Thymus (tissue), 14 donors: ENCODE measurements at places on chromosomes 1 and 21. TPM values are rescaled to one million over a fixed set of nuclear protein-coding genes. Genes with fewer than 3 reads are reported as not detected.

DNA sequence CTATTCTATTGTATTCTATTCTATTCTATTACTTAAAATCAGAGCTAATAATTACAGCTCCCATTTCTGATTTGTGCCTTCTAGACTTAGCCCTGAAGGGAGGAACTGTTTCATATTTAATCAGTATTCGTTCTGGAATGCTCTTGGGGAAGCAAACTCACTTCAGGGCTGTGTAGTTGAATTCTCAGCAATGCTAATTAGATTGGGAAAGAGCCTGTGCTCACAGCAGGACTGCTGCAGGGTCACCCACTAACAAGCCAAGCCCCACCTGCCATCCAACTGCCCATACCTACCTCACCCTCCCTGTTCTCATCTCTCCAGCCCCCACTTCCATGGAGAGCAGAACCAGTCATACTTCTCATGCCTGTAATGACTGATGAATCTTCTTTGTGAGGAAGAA lies 464.2 kb downstream of the PTPRU start:
- DNase-seq = no peak

DNA sequence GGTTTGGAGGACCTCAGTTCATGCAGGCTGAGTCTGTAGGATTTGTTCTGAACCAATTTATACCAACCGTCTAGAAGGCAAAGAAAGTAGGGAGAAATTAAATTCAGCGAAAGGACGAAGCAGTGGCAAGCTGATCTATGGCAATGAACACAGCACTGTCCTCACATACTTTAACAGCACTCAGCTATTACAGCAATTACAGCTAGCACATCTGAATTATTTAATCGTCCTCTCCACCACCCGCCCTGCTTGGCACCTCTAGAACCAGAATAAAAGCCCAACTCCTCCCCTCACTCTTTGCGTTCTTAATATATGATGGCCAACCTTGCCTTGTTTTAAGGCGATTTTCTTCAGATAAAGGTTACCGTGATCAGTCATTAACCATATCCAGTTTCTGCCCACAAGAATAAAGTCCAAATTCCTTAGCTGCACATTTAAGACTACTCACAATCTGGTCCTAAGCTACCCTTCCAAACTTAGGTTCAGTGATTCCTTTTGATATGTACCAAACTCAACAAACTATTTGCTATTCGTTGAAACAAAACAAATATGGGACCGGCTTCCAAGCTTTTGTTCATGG lies 169.4 kb upstream of the ESRRG start:
- no peak for DNase-seq

DNA sequence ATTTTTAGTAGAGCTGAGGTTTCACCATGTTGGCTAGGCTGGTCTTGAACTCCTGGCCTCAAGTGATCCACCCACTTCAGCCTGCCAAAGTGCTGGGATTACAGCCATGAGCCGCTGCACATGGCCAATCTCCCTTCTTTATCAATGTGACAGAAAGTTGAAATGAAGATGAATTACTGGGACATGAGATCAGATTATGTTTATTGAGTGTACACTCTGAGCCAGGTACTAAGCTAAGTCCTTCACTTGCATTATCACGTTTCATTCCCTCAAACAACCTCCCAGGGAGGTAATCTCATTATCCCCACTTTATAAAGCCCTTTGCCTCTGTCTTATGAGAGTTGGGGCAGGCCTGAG lies 6.3 kb upstream of the CHI3L2 start:
- DNase-seq = no peak

GRCh38 chr1:112026016-112026415 lies 36.5 kb upstream of the KCND3 start:
- DNase-seq = no peak

- no peak for DNase-seq
Observed at GRCh38 chr1:64236541-64236954, 33.1 kb downstream of the UBE2U start.

MTARC1 gene
- 1.8 TPM for total RNA-seq
